Vagina (tissue), 2 donors: ENCODE measurements at places on chromosomes 16 and 17. TPM values are rescaled to one million over a fixed set of nuclear protein-coding genes. Genes with fewer than 3 reads are reported as not detected.

DNA sequence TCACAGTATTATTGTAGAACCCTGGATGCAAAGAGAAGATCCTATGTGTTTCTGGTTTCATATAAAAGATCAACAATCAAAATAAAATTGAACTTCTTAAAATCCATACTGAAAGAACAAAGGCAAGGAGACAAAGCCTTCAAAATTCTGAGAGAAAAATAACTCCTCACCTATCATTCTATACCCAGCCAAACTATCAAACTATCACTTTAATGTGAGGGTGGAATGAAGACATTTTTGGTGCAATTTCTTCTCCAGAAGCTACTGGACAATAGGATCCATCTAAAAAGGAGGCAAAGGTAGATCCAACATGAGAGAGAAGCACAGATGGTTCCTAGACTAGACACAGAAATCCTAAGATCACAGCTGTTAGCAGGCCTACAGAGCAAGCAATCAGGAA lies 71.1 kb downstream of the CPPED1 start:
- no peak overlapping the region for H3K4me3 ChIP-seq
- H3K36me3 ChIP-seq: no peaks in the 10 kb centered on the region
- H3K27ac ChIP-seq: no peak overlapping the region
- H3K27me3 ChIP-seq: no peaks in the 10 kb centered on the region

PPP4C gene
- total RNA-seq: 60.4 TPM

GRCh38 chr17:15444805-15445204 lies 22.6 kb downstream of the CDRT4 start:
- no peak overlapping the region for H3K27ac ChIP-seq
- no peak overlapping the region for H3K4me3 ChIP-seq
- peaks cover 6% of the 10 kb centered on the region for H3K4me1 ChIP-seq
- DNase-seq: no peak
- H3K36me3 ChIP-seq: no peaks in the 10 kb centered on the region

GRCh38 chr16:17149904-17150483 lies 320.8 kb downstream of the XYLT1 start:
- no peaks in the 10 kb centered on the region for H3K4me1 ChIP-seq
- no peaks in the 10 kb centered on the region for H3K27me3 ChIP-seq
- H3K27ac ChIP-seq: no peak overlapping the region
- no peak overlapping the region for H3K4me3 ChIP-seq

GRCh38 chr17:68161644-68162428 lies 86.0 kb upstream of the AMZ2 start:
- no peaks in the 10 kb centered on the region for H3K36me3 ChIP-seq
- no peak overlapping the region for H3K4me3 ChIP-seq
- no peaks in the 10 kb centered on the region for H3K4me1 ChIP-seq
- H3K27ac ChIP-seq: no peak overlapping the region

DNA sequence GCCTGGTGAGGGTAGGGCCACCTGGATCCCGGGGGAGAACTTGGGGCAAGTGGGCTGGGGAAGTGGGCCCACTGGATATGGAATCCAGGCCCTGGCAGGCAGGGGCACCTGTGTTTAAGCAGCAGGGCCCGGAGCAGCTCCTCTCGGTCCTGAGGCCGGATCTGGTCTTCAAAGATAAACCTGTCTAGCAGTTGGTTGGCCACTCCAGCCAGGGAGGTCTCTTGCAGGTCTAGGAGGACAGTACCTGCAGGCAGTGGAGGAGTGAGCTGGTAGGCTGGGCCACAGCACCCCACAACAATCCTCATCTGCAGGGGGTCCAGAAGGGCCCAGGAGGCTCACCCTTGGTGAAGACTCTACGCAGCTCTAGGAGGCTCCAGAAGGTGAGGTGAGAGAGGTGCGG lies 7.6 kb downstream of the SLC4A1 start:
- no peaks in the 10 kb centered on the region for H3K27me3 ChIP-seq
- DNase-seq: no peak
- H3K36me3 ChIP-seq: no peaks in the 10 kb centered on the region
- no peak overlapping the region for H3K4me3 ChIP-seq
- H3K27ac ChIP-seq: no peak overlapping the region
- no peaks in the 10 kb centered on the region for H3K4me1 ChIP-seq

ADAP2 gene
- total RNA-seq: 14.0 TPM

DNA sequence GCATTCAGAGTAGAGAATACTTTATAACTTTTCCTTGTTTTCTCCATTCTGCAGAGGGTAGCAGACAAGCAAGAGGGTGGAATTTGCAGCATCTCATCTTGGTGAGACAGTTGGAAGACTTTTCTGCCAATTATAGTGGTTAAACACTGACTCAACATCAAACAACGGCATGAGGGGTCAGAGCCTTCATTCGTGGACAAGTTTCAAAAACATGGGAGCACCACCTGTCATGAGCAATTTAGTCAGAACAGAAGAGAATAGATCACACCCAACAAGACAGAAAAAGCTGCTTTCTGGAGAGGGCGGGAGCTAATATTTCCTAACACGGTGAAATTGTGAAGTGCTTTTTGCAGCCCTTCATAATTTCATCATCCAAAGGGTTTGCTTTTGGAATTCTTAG lies 17.9 kb upstream of the ZNF652 start:
- H3K4me1 ChIP-seq: no peaks in the 10 kb centered on the region
- no peak overlapping the region for H3K27ac ChIP-seq
- H3K4me3 ChIP-seq: no peak overlapping the region
- no peak for DNase-seq

DNA sequence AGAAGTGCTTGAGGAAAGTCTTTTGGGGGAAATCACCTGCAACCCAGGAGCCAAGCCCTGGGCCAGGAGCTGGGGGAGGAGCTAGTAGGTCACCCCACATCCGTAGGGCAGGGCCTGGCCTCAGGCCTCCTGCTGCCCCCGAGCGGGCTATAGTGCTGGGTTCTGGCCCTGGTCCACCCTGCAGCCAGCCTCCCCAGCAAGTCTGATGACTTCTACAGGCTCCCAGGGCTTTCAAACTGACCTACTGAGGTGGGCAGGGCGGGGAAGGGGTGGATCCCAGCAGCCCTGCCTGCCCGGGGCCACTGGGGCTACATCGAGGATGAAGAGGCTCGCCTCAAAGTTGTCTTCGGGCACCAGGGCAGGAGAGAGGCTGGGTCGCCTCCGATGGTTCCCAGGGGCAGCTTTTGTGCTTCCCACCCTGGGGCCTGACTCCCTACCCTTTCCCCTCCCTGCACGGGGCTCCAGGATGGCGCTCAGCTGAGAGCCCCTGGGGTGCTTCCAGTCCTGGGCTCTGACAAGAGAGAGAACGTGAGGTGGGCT lies 5.0 kb downstream of the CENPX start:
- no peaks in the 10 kb centered on the region for H3K27me3 ChIP-seq
- DNase-seq: no peak
- H3K36me3 ChIP-seq: no peaks in the 10 kb centered on the region
- H3K4me1 ChIP-seq: peaks cover 55% of the 10 kb centered on the region
- no peak overlapping the region for H3K27ac ChIP-seq

FTO gene
- total RNA-seq: 70.5 TPM

ZNF771 gene
- 42.7 TPM for total RNA-seq

- no peaks in the 10 kb centered on the region for H3K4me1 ChIP-seq
- H3K4me3 ChIP-seq: no peak overlapping the region
- DNase-seq: no peak
- no peaks in the 10 kb centered on the region for H3K36me3 ChIP-seq
- no peaks in the 10 kb centered on the region for H3K27me3 ChIP-seq
Observed at GRCh38 chr17:79581324-79581932, 29.4 kb downstream of the RBFOX3 start.

C16orf92 gene
- not detected for total RNA-seq

CFAP52 gene
- 2.5 TPM for total RNA-seq

- H3K4me3 ChIP-seq: no peak overlapping the region
- no peaks in the 10 kb centered on the region for H3K36me3 ChIP-seq
- H3K4me1 ChIP-seq: peaks cover 51% of the 10 kb centered on the region
- no peak for DNase-seq
- no peaks in the 10 kb centered on the region for H3K27me3 ChIP-seq
Observed at GRCh38 chr17:79988185-79988971, 47.3 kb downstream of the TBC1D16 start.

- no peak for DNase-seq
- no peaks in the 10 kb centered on the region for H3K36me3 ChIP-seq
- H3K4me1 ChIP-seq: peaks cover 13% of the 10 kb centered on the region
Observed at GRCh38 chr17:14471052-14471451, 170.2 kb downstream of the HS3ST3B1 start.

DNA sequence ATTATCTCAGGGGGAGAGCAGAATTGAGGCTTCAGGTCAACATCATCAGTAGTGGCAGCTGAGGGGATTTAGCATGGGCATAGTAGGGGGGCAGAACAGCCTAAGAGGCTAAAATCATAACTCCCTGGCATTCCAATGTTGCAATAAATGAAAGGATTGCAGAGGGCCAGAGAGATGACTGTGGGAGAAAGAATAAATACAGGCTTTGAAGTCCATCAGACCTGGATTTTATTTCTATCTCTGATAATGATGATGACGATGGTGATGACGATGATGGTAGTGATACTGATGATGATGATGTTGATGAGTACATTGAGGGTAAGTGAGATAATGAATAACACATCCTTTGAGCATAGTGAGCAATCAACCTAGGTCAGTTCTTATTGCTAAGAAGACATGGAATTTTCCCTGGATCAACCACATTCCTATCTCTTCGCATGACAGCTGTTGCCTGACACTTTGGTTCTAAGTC lies 107.4 kb upstream of the CDH11 start:
- no peaks in the 10 kb centered on the region for H3K27me3 ChIP-seq
- no peaks in the 10 kb centered on the region for H3K36me3 ChIP-seq
- no peak overlapping the region for H3K27ac ChIP-seq
- no peak overlapping the region for H3K4me3 ChIP-seq

TSC2 gene
- total RNA-seq: 78.6 TPM

GRCh38 chr17:11387610-11388009 lies 146.6 kb downstream of the SHISA6 start:
- no peak overlapping the region for H3K27ac ChIP-seq
- H3K36me3 ChIP-seq: no peaks in the 10 kb centered on the region
- DNase-seq: no peak

USP6 gene
- total RNA-seq: 0.49 TPM

DNA sequence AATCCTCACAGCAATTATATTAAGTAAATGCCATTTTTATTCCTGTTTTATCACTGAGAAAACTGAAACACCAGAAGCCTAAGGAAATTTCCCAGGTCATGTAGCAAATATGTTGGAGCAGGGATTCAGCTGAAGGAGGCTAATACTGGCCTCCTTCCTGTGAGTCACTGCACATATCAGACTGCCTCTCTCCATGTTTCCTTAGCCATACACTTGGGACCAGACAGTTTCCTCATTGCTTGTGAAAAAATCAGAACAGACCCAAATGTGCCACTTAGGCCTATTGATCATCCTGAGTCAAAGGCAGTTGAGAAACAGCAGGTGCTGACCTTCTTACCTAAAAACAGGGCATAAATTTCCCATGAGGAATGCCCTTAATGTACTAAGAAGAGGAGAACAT lies 18.9 kb upstream of the ELAC2 start:
- H3K4me1 ChIP-seq: no peaks in the 10 kb centered on the region
- no peaks in the 10 kb centered on the region for H3K27me3 ChIP-seq
- H3K27ac ChIP-seq: no peak overlapping the region
- no peaks in the 10 kb centered on the region for H3K36me3 ChIP-seq
- no peak overlapping the region for H3K4me3 ChIP-seq
- no peak for DNase-seq

STX1B gene
- 4.7 TPM for total RNA-seq

SLC47A2 gene
- 0.74 TPM for total RNA-seq

- no peaks in the 10 kb centered on the region for H3K36me3 ChIP-seq
- H3K4me1 ChIP-seq: no peaks in the 10 kb centered on the region
- no peaks in the 10 kb centered on the region for H3K27me3 ChIP-seq
- H3K27ac ChIP-seq: no peak overlapping the region
Observed at GRCh38 chr16:54484700-54485099, 198.1 kb upstream of the IRX3 start.

CMTM2 gene
- not detected for total RNA-seq

GRCh38 chr16:66399930-66400329 lies 27.2 kb upstream of the BEAN1 start:
- no peaks in the 10 kb centered on the region for H3K36me3 ChIP-seq
- no peak overlapping the region for H3K4me3 ChIP-seq
- H3K4me1 ChIP-seq: no peaks in the 10 kb centered on the region
- H3K27ac ChIP-seq: no peak overlapping the region

GRCh38 chr17:27354491-27355081 lies 60.7 kb downstream of the WSB1 start:
- H3K27ac ChIP-seq: peak overlapping the region; percentile 95
- no peaks in the 10 kb centered on the region for H3K27me3 ChIP-seq
- H3K4me3 ChIP-seq: no peak overlapping the region

DNA sequence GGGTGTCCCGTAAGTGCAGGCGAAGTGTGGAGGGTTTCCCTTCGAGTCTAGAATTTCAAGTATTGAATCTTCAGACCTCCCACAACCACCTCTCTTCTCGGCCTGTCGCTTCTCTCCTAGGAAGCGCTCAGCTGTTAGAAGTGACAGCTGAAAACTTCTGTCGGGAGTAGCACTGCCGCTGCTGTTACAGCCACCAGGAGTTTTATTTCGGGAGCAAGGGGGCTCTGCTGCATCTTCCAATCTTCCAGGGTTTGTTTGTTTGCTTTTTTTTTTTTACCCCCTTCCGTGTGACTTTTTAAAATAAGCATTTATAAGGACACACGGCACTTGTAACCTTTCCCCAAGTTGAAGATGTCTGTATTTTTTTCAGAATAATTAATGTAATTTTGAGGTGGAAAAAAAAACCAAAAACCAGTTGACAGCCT lies 767 bp downstream of the RPS6KB1 start:
- H3K4me3 ChIP-seq: peak overlapping the region; percentile 100
- peak overlapping the region; percentile 97 for H3K27ac ChIP-seq
- no peak for DNase-seq

GRCh38 chr16:4350787-4351659 lies at the start of gene PAM16:
TSS of gene PAM16 (minus strand) at chr16:4351321. CDS start at chr16:4351234, 87 bp downstream.
- peaks cover 32% of the 10 kb centered on the region for H3K4me1 ChIP-seq
- H3K36me3 ChIP-seq: no peaks in the 10 kb centered on the region
- no peak for DNase-seq
- H3K27me3 ChIP-seq: no peaks in the 10 kb centered on the region
- H3K27ac ChIP-seq: peak within 1 kb of the TSS; percentile 67

KRT39 gene
- not detected for total RNA-seq

DNA sequence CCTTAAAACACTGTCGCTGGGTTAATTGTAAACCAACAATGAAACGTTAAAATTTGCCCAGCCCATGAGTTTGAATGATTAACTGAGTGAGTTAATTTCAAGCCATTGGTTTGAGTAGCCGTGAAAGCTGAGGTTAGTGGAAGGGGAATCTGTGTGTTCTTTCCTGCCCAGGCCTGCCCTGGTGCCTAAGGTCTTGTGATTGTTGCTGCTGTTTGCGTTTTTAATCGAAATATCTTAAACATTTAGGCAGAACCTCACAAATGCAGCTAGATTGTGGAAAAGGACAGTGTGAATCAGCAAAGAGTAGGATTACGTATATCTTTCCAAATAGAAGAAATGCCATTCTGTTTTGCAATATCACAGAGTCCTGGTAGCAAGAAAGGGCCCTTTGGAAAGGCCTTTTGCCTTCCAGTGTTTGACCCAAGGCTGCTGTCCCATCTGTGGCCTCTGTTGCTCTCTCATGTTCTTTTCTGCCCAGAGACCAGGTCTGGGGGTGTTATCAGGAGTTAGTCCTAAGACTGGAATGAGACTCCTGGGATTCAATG lies 113.8 kb downstream of the MSI2 start:
- no peak overlapping the region for H3K27ac ChIP-seq
- H3K36me3 ChIP-seq: no peaks in the 10 kb centered on the region
- H3K4me1 ChIP-seq: peaks cover 7% of the 10 kb centered on the region
- no peak for DNase-seq
- H3K4me3 ChIP-seq: no peak overlapping the region

ST6GALNAC1 gene
- 4.4 TPM for total RNA-seq

- no peaks in the 10 kb centered on the region for H3K27me3 ChIP-seq
- no peak for DNase-seq
- peaks cover 38% of the 10 kb centered on the region for H3K4me1 ChIP-seq
- peak overlapping the region; percentile 70 for H3K27ac ChIP-seq
- no peak overlapping the region for H3K4me3 ChIP-seq
Observed at GRCh38 chr16:85396879-85397871, 215.9 kb upstream of the GSE1 start.
